ENCODE measurements at places on chromosomes 3 and 15.

DNA sequence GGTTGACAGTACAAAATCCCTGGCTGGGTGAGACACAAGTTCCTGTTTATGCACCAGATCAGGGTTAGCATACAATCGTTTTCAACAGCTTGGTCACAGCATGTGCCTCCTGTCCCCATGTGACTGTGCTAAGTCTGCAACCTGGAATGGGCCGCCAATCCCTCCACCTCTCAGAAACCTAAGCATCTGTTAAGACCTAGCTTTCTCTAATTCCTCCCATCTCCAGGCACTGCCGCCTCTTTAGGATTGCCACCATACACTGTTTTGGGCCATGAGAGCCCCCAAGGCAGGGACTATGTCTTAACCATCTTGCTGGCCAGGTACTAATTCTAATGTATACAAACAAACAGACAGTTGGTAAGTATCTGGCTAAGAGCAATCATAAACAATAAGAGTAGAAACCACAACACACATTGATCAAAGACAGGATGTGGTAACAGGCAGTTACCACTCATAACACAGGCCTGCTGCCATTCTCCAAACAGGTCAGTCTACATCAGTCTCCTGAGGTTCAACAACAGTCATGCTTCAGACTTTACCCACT, 25.6 kb downstream of the SEC22C start:
- DNase-seq: no peak

DNA sequence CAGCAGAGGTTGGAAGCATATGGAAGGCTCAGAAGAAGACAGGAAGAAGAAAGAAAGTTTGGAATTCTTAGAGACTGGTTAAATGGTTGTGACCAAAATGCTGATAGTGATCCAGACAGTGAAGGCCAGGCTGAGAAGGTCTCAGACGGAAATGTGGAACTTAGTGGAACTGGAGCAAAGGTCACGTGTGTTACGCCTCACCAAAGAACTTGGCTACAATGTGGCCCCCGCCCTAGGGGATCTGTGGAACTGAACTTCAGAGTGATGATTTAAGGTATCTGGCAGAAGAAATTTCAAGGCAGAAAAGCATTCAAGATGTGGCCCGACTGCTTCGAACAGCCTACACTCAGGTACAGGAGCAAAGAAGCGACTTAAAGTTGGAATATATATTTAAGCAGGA, 83.1 kb downstream of the MYO5A start:
- DNase-seq: no peak

GRCh38 chr15:29470311-29470710, 200.7 kb upstream of the NSMCE3 start:
- no peak for DNase-seq

GRCh38 chr15:66897971-66898370, 167.4 kb upstream of the SMAD3 start:
- DNase-seq: no peak

GRCh38 chr3:151135541-151136337, 50.3 kb downstream of the MED12L start:
- DNase-seq: no peak

DNA sequence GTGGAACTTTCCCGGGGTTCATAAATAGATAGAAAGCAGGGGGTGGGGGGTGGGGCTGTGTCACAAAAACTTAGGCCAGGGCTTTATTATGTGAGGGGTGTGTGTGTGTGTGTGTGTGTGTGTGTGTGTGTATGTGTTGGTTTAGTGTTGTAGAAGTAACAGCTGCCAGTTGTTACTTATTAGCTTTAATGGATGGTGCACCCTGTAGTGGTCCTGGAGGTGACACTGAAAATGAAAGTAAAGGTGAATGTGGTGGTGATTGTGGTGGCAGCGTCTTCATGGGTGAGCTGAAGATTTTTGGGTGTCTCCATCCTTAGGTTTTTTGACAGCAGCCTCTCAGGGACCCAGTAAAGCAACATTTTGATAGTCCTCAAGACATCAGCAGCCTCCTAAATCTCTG, 449.9 kb downstream of the PDCD6IP start:
- DNase-seq: no peak

GRCh38 chr3:44055951-44056350, 185.7 kb upstream of the TOPAZ1 start:
- DNase-seq: no peak

DNA sequence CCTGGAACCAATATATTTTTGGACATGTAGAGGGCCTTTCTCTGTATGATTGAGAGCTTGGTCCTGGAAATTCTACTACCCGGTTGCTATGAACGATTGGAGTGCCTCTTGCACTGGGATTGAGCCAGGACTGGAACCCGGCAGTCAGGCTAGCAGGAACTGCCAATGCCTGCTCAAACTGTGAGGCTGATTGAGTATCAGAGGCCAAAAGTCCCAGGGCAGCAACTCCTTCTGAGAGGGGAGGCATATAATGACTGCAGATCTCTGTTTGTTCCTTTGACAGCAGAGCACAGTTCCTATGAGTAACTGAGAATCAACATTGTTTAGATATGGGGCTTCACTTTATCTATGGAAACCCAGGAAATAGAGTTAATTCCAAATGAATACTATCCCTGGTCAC, 12.9 kb downstream of the IQCH start:
- no peak for DNase-seq

- no peak for DNase-seq
Measured at GRCh38 chr3:11660242-11660641, 16.5 kb upstream of the VGLL4 start.

DNA sequence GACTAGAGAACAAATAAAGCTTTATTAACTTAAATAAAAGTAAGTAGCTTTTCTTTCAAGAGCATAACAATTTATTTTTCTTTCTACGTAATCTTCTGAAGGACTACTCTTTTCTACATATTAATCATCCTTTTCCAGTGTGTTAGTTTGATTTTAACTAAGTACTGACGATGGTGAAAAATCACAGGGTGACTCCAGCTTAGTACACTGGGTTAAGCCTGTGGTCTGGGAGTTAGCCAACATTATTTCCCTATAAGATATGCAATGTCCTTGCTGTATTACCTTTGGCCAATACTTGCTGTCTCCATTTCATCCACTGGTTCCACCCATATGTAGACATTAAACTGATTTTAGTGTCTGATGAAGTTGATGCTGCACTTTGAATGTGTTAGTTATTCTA, 508.6 kb upstream of the SUCLG2 start:
- no peak for DNase-seq

GRCh38 chr15:64305261-64305660, 50.7 kb downstream of the CSNK1G1 start:
- DNase-seq: no peak

GRCh38 chr3:53842436-53843194, 3.6 kb downstream of the CHDH start:
- DNase-seq: no peak

GRCh38 chr3:51869304-51869703, 6.1 kb downstream of the IQCF5 start:
- DNase-seq: no peak

GRCh38 chr15:70710714-70711113, 52.6 kb downstream of the UACA start:
- DNase-seq: no peak

- DNase-seq: no peak
Measured at GRCh38 chr3:123524981-123525380, 59.9 kb downstream of the HACD2 start.

DNA sequence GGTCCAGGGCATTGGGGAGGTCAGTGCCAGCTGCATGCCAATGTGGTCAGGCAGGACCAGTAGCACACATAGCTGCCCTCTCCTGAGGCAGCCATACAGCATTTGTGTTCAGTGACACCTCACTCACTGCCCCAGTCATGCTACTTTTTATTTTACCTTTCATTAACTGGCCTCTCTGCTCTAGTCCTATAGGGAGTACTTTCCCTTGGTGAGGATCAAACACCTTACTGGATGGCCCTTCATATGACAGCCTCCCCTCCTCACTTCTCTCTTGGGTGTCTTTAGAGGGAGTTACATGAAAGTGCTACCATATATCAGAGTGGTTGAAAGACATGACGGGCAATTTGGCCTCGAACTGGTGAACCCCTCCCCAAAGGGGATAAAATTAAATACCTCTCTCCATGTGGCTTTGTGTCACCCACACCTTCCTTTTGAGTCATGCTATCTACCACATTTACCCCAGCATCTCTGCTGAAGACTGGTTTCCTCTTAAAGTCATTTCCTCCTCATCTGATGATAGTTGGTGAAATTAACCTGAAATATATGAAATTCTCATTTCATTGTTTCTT, 17.6 kb downstream of the RLBP1 start:
- DNase-seq: no peak

DNA sequence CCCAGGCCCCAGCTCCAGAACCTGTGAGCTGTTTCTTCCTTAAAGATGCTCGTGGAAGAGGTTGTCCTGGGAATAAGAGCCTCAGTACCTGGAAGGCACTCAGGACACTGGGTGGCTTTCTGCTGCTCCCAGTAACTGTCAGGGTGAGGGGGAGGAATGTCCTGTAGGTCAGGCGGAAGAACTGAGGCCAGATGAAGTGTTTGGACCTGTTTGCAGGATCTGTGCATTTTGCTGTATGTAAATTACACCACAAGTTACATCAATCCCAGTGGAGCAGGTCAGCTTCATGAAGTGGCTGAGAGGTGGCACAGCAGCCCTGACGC, 27.1 kb downstream of the HDAC11 start:
- DNase-seq: no peak

DNA sequence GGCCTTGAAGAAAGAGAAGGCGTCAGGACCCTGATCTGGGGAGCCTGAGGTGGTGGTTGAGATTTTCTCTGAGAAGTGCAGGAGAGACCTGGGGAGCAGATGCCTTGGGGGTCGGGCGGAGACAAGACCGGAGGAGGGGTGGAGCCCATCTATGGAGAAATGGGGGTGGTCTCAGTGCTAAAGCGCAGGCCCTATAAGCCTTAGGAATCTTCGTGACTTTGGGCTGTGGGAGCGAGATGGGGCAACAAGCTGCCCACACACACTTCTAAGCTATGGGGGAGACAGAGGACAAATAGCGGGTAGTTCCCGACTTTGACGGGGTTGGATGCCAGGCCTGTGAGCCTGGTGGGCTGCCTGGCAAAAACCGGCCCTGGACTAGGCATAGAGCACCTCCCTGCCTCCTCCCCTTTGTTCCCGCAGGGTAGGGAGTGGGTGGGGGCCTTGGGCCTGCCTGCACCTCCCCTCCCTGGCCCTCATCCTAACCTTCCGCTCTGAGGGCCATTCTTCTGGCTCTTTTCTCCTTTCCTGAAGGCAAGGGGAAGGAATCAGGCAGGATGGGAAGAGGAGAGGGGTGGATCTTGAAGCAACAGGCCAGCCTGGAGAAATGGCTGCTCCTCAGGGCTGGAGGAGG, 880 bp downstream of the NISCH start:
- no peak for DNase-seq

- no peak for DNase-seq
Measured at GRCh38 chr15:58453931-58454793, 22.4 kb downstream of the LIPC start.

DNA sequence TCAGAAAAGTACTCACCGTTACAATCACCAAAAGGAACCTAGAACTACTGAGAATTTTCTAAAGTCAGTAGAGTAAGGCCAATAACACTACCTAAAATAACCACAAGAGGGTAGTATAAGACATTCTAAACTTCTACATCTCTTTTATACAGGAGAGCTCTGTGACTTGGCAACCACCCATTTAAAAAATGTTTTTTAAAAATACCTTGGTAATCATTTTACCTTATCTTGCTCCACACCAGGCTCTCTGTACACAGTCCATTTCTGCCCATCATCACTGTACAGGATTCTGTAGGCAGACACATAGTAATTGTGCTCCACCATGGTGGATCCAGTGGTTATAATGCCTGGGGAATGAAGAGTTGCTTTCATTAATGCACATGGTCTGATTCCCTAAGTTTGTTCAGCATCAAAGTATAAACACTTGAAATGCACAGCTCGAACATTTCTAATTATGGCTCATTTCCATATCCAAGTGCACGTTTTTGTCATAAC, 54.5 kb downstream of the ST3GAL6 start:
- DNase-seq: no peak

DNA sequence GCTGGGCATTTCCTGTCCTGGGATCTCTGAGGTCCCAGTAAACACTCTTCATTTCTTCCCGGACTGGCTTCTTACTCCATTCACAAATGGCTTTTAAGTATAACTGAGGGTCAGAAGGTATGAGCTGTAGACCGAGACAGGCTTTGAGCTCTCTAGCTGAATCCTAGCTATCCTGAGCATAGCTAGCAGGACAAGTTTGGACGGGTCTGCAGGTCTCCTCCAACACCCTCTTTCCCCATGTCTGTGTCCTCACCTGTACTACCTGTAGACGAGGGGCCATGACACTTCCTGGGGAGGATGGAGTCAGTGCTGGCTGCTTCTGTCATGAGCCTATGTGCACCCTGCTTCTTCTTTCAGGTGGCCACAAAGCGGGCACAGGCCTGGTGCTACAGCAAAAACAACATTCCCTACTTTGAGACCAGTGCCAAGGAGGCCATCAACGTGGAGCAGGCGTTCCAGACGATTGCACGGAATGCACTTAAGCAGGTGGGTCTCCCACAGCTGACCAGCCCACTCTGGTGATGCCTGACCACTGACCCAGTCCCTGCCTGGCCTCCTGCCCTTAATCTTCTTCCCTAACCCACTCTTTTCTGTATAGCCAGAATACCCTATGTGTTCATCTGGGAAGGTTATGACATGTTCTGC, 72.1 kb upstream of the ACAD9 start:
- no peak for DNase-seq

DNA sequence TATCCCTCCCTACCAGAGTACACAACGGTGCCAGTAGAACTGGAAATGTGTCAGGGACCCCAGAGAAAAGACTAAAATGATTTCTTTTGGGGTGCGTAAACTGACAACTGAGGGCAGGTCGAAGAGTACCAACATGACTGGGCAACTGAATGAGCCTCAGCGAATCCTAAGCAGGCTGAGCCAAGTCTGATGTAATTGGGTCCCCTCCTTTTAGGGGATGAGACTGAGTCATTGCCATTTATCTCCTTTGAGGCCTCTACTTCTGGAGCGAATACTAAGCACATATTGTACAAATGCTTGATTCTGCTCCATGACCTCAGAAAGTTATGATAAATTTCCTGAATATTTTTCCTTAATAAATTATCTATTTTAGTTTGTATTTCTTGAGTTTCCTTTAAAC, 17.3 kb upstream of the GPR156 start:
- DNase-seq: no peak

DNA sequence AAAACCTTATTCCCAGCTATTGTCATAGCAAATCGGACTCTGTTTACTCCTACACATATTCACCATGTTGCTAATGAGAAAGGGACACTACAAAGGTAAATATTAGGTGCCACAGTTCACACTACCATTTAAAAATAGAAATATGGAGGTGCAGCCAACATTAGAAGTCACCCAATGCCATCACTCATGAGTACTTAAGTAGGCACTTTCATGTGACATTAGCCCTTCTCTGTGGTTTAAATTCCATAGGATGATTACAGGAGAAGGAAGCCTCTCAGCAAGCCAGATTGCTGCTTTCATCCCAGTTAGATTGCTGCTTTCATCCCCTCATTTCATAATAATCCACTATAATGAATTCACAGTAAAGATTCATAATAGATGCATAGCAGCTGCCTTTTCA, 376.8 kb upstream of the ALCAM start:
- no peak for DNase-seq

- no peak for DNase-seq
Measured at GRCh38 chr3:119659606-119660291, 640 bp downstream of the POPDC2 start.

All from esophagus squamous epithelium (tissue), 5 donors.